Inflammatory macrophage treated with lipopolysaccharide for 4 hours (primary cell): ENCODE measurements at places on chromosomes 7 and 10.
A peak's percentile ranks its signal among the peaks of the same experiment; 100 is the strongest.

DNA sequence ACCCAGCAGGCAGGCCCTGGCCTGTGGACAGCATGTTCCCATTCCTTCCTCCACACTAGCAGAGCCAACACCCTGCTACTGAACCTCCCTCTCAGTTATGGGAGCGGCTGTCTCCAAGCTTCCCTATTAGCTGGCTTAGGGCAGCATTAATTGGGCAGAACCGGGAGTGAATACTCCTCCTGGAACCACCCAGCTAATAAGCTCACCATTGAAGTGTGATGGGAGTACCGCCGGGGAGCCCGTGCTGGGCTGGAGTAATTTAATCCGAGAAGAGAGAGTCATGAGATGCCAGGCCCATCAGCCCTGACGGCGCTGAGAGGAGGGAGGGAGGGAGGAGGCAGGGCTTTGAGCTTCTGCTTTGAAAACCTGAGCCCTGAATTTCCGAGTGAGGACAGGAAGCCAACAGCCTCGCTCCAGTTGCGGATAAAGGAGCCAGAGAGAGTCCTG is 31.8 kb upstream of the ELFN1 start:
- no peak for DNase-seq

GRCh38 chr7:102376964-102377466 is 19.1 kb upstream of the PRKRIP1 start:
- peak; percentile 46 for DNase-seq

- no peak for DNase-seq
These were observed 296.9 kb downstream of the ETV1 start for GRCh38 chr7:13692548-13692947.

DNA sequence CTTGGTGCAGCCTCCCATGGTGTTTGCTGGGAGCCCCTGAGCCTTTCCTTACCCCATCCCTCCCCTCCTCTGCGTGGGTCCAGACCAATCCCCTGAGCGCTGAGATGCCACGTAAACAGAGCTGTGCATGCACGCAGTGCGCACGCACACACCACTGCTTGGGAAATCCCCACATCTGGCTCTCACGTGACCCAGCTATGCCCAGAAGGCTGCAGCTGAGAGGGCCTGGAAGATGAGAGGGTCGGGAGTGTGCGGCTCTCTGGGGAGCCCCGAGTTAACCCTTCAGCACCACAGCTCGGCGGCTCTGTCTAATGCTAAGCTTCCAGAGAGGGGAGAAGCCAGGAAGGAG is 177.2 kb downstream of the SH3PXD2A start:
- peak; percentile 78 for DNase-seq

GRCh38 chr10:75654772-75655171 is 223.3 kb downstream of the LRMDA start:
- DNase-seq: no peak

DNA sequence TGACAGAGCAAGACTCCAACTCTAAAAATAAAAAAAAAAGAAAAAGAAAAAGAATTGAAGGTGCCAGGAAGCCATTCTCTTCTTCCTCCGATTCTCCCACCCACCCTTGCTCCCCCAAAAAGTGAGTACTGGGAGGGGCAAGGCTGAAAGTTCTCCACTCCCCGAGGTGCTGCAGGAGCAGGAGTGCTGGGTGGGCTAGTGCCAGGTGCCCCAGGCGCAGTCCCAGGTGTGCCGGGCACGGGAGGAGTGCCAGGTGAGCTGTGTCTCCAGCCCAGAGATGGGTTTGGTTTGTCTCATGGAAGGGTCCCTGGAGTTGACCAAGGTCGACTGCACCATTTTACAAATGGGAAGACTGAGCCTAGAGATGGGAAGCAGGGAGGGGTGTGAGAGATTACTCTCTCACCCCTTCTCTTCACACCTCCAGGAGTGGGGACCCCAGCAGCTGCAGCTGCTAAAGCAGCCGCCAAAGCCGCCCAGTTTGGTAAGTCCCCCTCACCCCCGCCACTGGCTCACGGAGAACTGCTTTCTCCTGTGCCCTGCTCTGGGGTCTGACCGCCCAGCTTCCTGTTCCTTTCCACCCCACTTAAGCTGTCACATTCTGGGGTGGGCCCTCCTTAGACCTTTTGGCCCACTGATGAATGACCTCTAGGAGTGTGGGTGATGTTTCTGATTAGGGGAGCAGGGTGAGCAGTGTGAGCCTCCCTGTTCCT is 26.2 kb upstream of the LIMK1 start:
- DNase-seq: no peak

DNA sequence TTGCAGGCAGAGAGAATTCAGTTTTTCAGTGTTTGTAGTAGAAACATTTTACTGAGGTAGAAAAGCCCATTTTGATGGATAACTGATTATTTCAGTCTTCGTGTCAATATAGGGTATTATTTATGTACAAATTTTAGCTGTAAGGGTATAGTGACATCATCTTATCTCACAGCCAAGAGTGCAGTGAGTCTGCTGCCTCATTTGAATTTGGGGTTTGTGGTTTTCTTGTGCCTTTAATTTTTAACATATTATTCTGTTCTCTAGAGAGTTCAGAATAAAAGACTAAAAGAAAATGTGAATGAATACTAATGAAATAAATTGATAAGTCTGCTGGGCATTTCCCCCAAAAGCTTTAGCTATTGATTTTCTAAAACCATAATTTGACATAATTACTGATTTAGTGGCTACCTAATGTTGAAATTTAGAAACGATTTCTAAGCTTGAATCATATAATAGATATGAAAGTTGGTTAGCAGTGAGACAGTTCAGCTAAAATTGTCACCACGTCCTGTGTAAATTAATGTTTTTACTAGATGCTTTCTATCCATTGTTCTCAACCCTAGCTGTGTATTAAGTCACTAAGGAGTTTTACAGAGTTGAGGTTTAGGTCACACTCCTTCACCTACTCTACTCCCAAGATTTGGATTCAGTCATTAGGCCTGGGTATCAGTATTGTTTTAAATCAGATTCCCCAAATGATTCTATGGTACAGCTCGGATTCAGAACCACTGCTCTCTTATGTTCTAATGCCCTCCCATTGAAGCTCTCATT is 37.3 kb downstream of the ACADSB start:
- no peak for DNase-seq

GRCh38 chr7:50631100-50631499 is 65.9 kb upstream of the DDC start:
- DNase-seq: no peak

- DNase-seq: no peak
These were observed 22.6 kb downstream of the SEPTIN7 start for GRCh38 chr7:35823440-35823839.

GRCh38 chr10:133400624-133401424 is 6.9 kb downstream of the MTG1 start:
- DNase-seq: peak; percentile 79

DNA sequence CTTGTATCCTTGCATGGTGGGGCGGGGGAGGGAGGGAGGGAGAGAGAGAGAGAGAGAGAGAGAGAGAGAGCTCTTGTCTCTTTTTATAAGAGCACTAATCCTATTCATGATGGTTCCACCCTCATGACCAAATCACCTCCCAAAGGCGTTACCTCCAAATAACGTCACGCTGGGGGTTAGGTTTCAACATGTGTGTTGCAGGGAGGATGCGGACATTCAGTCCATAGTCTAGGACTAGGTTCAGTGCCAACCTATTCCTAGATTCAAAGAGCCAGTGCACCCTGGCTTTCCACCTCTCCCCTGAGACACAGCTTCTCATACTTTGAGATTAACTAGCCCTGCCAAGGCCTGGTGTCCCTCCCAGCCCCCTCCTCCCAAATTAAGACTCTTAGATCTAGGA is 123.0 kb downstream of the GRK5 start:
- DNase-seq: no peak

DNA sequence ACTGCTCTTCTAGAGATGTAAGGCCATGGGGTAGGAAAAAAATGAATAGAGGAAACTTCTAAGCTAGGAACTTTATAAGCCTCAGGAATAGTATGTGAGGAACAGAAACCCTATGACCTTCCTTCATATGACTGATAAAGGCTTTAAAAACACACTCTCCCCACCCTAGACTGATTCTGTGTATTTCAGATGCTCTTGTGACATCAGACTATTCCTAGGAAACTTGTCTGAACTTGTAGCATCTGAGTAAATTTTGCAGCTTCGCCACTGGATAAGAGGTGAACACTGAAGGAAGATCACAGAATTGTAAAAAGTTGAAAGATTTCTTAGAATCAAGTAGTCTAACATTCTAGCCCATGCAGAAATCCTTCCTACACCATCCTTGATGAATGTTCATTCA is 31.0 kb upstream of the CBLL1 start:
- no peak for DNase-seq

GRCh38 chr10:70348228-70348850 is 34.1 kb downstream of the LRRC20 start:
- peak; percentile 37 for DNase-seq

- DNase-seq: peak; percentile 78
These were observed 80.2 kb downstream of the RNF216 start for GRCh38 chr7:5701085-5701914.

- no peak for DNase-seq
These were observed 7.0 kb upstream of the ZNF425 start for GRCh38 chr7:149133028-149133710.

DNA sequence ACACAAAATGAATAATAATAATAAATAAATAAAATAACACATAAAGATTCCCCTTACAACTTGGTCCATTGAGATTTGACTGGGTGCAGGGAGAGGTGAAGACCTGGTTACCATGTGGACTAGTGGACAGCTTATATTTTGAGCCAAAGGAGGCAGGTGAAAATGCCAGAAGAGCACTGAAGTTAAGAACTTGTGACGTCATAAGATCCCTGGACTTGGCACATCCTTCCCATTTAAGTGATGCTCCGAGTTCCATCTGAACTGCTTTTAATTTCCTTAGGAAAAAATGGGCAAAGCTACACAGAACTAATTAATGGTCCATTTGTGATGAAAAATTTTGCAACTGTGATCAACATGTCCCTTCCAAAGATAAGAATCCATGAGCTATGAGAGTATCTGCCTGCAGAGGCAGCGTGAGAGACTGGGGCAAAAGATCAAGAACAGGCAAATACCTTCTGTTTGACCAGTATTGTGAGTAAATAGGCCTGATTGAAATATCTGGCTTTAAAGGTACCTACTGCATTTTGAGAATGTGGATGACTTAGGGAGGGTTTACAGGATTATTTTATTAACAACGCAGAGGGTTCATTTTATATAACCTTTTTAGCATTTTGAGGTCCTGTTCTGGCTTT is 101.2 kb upstream of the POT1 start:
- no peak for DNase-seq

DNA sequence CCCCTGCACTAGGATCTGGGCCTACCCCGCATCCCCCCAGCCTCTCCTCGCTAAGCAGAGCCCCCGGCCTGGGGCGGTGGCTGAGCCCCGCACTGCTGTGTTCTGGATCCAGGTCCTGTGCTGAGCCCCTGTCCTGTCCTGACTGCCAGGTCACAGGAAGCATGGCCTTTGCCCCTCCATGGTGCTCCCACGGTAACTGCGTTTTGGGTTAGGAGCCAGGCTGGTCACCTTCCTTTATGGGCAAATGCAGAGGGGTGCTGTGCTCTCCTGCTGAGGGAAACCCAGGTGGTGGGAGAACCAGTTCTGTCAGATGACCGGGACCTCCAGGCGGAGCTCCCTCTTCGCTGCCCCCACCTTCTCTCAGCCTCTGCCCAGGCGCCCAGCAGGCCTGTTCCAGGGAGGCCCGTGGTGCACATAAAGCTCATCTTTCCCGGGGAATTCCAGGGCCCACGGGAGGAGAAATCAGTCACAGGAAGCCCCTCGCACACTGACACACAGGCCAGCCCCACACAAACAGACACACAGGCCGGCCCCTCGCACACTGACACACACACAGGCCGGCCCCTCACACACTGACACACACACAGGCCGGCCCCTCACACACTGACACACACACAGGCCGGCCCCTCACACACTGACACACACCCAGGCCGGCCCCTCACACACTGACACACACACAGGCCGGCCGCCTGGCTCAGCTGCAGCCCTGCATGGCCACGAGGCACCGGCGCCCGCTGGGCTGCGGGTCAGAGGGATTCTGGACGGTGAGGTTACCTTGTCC is 75.6 kb downstream of the CFAP46 start:
- DNase-seq: no peak

- DNase-seq: no peak
These were observed 19.6 kb upstream of the SCIN start for GRCh38 chr7:12550956-12551355.

DNA sequence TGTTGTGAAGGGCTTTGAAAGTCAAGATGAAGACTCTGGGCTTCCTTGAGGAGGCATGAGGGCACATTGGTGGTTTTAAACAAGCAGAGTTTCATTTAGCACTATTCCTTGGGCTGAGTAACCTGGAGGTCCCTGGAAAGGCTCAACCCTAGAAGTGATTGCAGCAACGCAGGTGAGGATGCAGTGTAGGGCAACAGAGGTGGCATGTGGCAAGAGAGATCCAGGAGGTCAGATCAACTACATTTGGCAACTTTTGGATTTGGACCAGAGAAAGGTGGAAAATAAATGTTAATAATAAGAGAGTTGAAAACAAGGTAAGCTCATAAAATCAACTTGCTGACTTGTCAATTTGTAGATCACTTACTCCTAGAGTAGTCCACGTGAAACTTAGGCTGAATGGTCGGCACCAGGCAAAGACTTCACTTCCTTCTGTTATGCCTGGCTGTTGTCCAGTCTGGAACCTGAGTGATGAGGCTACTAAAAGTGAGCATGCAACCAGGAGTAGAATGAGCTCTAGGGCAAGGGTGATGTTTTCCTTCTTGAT is 414.6 kb upstream of the ZMIZ1 start:
- no peak for DNase-seq

GRCh38 chr7:11767148-11767547 is 64.8 kb downstream of the THSD7A start:
- DNase-seq: no peak

- peak; percentile 57 for DNase-seq
These were observed 52.0 kb upstream of the ZNRF2 start for GRCh38 chr7:30232391-30232790.

DNA sequence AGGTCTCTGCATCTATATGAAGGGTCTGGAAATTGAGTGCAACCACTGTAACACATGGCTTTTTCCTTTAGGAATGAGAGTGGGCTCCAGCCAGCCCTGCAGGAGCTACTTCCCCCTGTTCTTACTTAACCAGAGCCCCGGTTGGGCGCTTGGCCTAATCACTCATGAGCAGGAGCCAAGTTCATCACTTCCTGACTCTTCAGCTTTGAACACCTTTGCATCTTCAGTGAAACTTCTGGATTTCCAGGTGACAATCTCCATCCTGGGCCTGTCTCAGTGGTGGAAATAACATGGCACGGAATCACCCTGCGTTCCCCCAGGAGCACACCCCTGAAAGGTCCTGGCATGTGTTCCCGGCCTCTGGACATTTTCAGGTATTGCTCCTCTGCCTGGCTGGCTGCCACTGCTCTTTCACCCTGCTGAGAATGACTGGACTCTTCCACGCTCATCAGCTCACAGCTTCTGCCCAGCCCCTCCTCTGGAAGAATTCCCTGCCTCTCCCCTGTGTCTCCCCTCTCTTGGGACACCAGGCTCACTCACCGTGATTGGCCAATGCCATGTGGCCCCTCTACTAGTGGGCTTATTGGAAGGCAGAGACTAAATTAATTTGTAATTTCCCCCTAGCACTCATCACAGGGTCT is 229.1 kb upstream of the GRB10 start:
- DNase-seq: no peak

DNA sequence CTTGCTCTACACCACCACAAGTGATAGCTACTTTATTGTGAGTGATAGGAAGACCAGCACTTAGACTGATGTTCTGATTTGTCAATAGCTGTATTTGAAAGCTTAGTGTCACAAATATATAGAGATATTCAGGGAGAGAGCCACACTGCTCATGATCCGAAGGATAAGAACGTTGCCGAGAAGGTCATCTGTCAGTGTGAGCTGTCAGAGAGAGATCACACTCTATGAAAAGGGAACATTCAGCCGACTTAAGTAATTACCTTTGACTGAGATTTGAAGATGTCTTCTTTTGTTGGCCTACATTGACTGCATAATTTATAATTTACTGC is 322.6 kb downstream of the TFEC start:
- DNase-seq: no peak
